NCI-H510A (cell line): ENCODE measurements at places on chromosomes 13 and 19.

GRCh38 chr19:511101-511851, 4.0 kb downstream of the TPGS1 start:
- DNase-seq: peak; percentile 89

GRCh38 chr19:15184776-15185175, 16.0 kb downstream of the NOTCH3 start:
- no peak for DNase-seq

DNA sequence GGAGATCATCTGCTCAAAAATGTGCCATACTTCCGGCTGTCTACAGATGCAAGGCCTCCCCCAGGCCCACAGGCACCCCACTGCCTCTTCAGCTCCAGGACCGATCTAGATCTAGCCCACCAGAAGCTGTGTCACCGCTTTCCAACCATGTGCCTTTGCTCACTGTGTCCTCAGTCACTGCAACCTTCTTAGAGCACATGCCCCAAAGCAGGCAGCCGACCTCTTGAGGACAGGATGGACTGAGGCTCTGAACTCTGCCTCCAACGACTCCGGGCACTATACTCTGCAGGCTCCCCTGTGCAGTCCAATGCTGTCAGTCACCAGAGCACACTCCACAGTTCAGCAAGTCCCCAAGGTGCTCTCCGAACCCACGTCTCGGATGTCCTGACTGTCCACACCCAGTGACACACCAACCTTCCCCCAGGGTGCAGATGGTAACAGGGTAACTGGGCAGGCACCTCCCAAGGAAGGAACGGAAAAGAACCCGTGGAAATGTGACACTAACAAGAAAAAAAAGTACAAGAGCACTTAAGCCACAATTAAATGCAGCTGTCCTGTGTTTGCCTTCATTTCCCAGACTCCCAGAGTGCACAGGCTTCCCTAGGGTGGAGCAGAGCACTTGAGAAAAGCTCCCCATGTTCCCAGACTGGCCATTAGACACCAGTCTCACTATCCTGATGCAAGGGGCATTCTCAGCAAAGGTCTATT, 4.8 kb downstream of the STK24 start:
- peak; percentile 46 for DNase-seq

GRCh38 chr13:70502944-70503343, 394.7 kb upstream of the KLHL1 start:
- DNase-seq: no peak

- no peak for DNase-seq
Measured at GRCh38 chr13:29005763-29006120, 185.6 kb downstream of the MTUS2 start.

- DNase-seq: no peak
Measured at GRCh38 chr19:49453757-49454240, 774 bp downstream of the ALDH16A1 start.

DNA sequence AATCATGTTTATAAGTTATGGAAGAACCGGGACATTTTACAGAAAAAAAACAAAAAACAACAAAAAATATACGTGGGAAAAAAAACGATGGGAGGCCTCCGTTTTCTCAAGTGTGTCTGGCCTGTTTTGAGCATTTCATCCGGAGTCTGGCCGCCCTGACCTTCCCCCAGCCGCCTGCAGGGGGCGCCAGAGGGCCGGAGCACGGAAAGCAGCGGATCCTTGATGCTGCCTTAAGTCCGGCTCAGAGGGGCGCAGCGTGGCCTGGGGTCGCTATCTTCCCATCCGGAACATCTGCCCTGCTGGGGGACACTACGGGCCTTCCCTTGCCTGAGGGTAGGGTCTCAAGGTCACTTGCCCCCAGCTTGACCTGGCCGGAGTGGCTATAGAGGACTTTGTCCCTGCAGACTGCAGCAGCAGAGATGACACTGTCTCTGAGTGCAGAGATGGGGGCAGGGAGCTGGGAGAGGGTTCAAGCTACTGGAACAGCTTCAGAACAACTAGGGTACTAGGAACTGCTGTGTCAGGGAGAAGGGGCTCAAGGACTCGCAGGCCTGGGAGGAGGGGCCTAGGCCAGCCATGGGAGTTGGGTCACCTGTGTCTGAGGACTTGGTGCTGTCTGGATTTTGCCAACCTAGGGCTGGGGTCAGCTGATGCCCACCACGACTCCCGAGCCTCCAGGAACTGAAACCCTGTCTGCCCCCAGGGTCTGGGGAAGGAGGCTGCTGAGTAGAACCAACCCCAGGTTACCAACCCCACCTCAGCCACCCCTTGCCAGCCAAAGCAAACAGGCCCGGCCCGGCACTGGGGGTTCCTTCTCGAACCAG, 1.8 kb upstream of the APOE start:
- DNase-seq: no peak

GRCh38 chr13:28000567-28000966, 12.1 kb upstream of the URAD start:
- no peak for DNase-seq

DNA sequence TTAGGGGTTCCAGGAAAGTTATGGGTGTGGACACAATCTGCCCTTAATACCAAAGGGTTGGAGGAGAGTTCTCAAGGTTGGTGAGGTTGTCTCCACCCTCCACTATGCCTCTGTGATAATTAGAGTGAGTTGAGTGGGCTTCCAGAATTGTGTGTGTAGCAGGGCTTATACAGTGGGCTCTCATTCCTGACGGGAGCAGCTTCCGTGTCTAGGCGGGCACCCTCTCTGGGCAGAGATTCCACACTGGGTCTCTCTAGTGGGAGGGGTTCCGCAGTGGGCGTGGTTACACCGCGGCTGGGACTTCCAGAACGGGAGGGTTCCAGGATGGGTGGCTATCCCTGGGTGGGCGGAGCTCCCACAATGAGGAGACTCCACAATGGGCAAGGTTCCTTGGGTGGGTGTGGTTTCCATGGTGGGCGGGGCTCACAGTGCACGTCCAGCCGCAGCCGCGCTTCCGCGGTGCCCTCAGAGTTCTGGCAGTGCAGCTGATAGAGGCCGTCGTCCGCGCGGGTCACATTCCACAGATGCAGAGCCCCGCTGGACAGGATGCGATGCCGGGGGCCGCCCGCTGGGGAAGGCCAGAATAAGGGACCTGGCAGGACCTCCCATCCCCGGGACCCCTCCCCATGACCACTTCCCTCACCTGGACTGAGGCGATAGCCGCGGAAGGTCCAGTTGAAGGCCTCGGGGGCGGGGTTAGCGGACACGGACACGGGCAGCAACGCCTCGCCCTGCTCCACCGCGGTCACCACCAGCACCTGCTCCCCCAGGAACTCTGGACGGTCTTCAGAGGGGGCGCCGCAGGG, 8.4 kb downstream of the NPHS1 start:
- no peak for DNase-seq

DNA sequence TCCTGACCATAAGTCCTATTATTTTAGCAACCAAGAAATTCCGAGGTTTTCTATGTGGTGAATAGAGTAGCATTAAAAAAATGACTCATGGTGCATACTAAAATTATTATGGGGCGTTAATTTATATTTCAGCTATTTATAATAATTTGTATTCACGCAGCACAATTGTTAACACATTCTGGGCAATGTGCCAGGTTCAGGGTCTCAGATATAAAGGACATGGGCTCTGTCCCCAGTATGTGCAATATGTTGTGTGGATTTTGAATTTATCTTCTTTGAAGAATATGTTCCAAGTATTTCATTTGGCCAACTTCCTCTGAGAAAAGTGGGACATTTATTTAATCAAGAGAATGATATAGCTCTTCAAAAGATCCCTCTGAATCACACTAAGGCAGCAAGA, 1434.7 kb upstream of the PRR20A start:
- no peak for DNase-seq

DNA sequence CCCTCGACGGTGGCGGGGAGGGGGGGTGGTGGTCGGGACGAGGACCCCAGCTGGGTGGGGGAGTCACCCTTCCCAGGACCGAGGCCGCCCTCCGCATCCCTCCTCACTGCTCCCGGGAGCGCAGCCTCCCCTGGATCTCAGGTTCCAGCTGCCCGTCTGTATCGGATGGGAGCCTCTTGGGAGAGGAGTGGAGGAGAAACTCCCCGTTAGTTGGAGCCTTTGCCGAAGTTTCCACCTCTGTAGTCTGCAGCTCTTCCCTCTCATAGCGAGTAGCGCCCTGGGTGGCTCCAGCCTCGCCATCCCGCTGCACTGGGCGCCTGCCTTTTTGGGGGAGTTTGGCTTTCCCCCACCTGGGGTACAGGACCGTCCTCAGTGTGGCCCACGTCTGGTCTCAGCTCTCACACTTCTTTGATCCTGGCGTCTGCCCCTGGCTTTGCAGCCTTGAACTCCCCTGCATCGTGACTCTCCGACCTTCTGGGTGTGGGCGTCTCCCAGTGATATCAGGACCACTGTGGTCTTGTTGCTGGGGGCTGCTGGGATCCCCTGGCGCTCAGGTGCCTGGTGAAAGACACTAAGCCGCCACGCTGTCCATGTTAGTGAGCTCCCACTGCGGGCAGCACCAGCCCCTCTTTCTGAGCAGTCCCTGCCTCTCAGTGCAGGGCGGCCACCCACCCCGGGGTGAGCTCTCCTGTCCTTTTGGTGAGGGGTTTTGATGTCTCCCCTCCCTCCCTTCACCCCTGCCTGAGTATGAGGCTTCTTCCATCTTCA, 1.1 kb downstream of the CNOT3 start:
- no peak for DNase-seq

DNA sequence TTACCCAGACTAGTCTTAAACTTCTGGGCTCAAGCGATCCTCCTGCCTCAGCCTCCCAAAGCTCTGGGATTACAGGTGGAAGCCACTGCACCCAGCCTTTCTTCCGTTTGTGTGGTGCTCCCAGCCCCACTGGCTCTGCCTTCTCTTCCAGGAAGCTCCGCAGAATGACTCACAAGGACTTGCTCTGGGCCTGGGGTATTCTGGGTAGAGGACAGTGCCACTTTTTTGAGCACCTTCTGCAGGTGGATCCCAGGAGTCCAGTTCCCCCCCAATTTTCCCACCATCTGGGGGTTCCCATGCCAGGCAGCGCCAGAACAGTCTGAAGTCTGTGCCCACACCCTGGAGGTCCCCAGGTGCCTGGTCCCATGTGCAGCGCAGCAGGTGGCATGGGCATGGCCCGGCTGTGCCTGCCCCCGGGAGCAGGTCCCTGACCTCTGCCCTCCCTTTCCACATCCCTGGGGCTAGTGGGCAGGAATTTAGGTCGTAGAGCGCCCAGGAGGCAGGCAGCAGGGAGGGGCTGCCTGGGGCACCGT, 1.6 kb downstream of the REEP6 start:
- no peak for DNase-seq

GRCh38 chr13:31201341-31202031, 1.7 kb downstream of the B3GLCT start:
- no peak for DNase-seq

- no peak for DNase-seq
Measured at GRCh38 chr19:33395561-33396550, 22.3 kb downstream of the CEBPG start.

DNA sequence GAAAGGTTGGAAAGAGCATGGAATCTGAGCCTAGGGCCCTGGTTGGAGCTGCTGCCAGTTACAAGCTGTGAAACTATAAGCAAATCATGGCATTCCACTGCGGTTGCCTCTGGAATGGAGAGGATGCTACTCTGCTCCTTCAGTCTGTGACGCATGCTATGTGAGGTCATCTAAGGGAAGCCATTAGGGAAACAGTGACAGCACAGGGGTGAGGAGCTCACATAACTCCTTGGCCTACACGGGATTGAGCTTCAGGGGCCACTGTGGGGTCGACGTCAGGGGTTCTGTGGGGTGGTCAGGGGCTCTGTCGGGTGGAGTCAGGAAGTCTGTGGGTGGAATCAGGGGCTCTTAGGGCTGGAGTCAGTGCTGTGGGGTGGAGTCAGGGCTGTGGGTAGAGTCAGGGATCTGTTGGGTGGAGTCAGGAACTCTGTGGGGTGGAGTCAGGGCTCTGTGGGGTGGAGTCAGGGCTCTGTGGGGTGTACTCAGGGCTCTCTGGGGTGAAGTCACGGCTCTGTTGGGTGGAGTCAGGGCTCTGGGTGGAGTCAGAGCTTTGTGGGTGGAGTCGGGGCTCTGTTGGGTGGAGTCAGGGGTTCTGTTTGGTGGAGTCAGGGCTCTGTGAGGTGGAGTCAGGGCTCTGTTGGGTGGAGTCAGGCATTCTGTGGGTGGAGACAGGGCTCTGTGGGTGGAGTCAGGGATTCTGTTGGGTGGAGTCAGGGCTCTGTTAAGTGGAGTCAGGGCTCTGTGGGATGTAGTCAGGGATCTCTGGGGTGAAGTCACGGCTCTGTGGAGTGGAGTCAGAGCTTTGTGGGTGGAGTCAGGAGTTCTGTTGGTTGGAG, 35.8 kb upstream of the MEDAG start:
- no peak for DNase-seq

DNA sequence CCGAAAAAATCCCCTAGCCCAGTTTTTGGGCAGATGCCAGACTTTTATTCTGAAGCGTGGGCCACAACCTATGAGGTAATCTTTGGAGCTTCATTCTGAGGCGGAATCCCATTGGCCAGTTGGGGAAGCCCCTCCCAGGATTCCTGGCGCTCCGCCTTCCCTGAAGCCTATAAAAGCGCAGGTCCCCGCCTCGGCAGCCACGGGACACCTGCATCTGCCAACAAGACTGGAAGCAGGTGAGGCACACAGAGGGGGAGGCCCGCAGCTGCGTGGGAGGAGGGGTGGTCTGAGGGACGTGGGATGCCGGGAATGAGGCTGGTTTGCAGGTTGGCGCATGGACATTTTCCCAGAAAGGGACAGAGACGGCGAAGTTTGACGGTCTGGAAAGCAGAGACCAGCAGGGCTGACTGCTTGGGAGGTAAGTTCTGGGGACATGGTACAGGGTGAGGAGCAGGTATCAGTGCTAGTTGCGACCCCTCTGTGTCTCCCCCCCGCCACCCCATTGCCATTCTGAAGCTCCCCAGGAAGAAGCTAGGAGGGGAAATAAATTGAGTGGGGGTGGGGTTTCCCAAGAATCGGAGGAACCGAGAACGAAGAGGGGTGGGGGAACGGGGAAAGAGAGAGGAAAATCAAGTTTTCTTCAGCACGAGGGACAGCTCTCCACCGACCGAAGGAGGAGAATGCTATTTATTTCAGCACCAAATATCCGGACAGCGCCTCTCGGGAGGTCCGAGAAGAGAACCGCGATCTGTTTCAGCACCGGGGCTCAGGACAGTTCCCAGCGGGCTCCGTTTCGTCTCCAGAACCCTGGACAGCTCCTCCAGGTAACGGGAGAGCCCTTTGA, 22.4 kb upstream of the FEM1A start:
- peak; percentile 75 for DNase-seq
